ENCODE measurements at places on chromosomes 2 and 18. TPM values are rescaled to one million over a fixed set of nuclear protein-coding genes. Genes with fewer than 3 reads are reported as not detected.

The RAB6C gene
- total RNA-seq = not detected

DNA sequence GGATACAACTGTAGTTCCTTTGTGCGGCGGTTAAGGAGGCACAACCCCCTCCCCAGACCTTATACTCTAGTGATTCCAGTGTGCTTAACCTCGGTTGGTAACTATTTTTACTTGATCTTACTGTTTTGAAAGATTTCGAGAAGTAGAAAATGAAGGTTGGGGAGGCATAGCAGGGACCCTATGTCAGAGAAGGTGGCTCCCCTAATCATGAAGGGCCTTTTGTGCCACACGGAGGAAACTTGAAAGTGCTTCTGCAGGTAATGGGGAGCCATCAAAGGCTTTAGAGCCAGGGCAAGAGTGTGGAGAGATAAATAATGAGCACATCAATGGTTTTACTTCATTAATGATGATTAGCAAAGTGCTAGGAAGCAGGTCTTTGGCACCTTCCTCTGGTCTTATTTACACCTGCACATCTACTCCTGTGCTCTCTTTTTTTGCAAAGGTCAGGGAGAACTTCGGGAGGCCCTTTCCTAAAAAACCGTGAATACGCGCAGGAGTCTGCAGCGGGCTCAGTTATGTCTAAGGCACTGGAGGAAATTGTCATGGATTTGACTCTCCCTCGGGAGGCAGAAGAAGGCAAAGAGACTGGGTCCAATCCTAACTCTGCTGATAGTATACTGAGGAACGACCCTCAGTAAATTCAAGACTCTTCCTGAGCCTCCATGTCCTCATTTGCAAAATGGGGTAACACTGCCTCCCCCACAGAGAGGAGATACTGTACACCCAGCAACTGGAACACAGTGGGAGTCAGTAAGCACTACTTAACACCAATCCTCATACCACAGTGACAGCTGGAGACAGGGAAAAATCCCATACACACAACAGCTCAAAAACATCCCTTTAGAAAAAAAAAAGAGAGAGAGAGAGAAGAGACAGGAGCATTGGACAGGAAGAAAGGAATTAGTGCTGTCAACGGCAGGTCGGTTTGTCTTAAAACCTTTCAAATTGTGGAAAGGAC, 81.6 kb downstream of the DDX1 start:
- DNase-seq = no peak
- no peaks in the 10 kb centered on the region for H3K36me3 ChIP-seq
- H3K4me3 ChIP-seq = no peak overlapping the region
- no peak overlapping the region for H3K27ac ChIP-seq
- H3K4me1 ChIP-seq = no peaks in the 10 kb centered on the region

DNA sequence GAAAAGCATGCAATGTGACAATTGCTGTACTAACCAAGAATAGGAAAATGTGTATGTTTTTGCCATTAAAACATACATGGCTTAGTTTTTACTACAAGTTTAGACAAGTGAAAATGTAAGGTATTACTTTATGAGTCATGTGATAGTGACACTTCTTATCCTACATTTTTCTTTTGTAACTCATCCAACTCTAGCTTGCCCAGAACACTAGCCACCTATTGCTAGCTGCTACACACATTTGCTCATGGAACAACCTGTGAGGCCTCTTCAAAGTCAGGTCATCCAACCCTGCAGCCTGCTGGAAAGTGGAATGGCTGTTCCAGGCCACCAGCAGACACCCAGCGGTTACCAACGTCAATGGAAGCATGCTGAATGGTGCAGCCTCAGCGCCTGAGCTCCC, 1043.9 kb downstream of the TMEM182 start:
- no peaks in the 10 kb centered on the region for H3K27me3 ChIP-seq
- no peaks in the 10 kb centered on the region for H3K36me3 ChIP-seq
- H3K4me3 ChIP-seq = no peak overlapping the region
- no peak overlapping the region for H3K27ac ChIP-seq
- no peak for DNase-seq

The FHL2 gene
- not detected for total RNA-seq

The FEV gene
- total RNA-seq = not detected

DNA sequence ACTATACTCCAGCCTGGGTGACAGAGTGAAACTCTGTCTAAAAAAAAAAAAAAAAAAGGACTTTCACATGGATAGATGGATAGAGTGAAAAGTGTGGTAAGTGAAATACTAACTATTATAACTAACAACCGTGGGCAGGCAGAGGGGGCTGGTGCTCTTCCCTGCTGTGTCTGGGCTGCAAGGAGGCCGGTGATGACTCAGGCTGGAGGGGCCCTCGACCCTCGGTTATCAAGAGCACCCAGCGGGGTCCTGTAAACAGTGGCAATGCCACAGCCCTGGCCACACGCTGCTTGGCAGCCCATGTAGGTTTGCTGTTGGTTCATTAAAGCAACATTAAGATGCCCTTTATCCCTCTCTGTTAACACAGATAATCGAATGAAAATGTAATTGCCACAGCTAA, 184.8 kb upstream of the RAB12 start:
- no peak for DNase-seq
- no peaks in the 10 kb centered on the region for H3K36me3 ChIP-seq
- H3K4me1 ChIP-seq = no peaks in the 10 kb centered on the region

GRCh38 chr2:218577482-218578220, 9.0 kb downstream of the CNOT9 start:
- H3K27me3 ChIP-seq = no peaks in the 10 kb centered on the region
- H3K4me3 ChIP-seq = no peak overlapping the region
- no peak for DNase-seq
- no peak overlapping the region for H3K27ac ChIP-seq
- H3K36me3 ChIP-seq = peaks cover 67% of the 10 kb centered on the region
- H3K4me1 ChIP-seq = peaks cover 53% of the 10 kb centered on the region
